ENCODE measurements at places on chromosomes 5 and 9. TPM values are rescaled to one million over a fixed set of nuclear protein-coding genes. Genes with fewer than 3 reads are reported as not detected.

Gene FOXD4L3
- total RNA-seq: 0.78 TPM

Gene SLC31A2
- total RNA-seq: 17.2 TPM

Gene PCDHGA2
- total RNA-seq: 13.8 TPM

Gene CDX1
- not detected for total RNA-seq

Gene SV2C
- 0.14 TPM for total RNA-seq

Gene CKMT2
- 20.6 TPM for total RNA-seq

Gene TXNDC8
- not detected for total RNA-seq

Gene DOCK8
- 18.7 TPM for total RNA-seq

Gene PCDHA9
- total RNA-seq: 0.35 TPM

Gene PPP3R2
- total RNA-seq: not detected

GRCh38 chr9:35481347-35481975, 8.4 kb upstream of the RUSC2 start:
- peaks cover 11% of the 10 kb centered on the region for H3K4me1 ChIP-seq
- DNase-seq: no peak
- H3K36me3 ChIP-seq: no peaks in the 10 kb centered on the region
- no peak overlapping the region for H3K27ac ChIP-seq

- H3K4me3 ChIP-seq: no peak overlapping the region
- H3K27ac ChIP-seq: peak overlapping the region; percentile 16
- peaks cover 19% of the 10 kb centered on the region for H3K36me3 ChIP-seq
- DNase-seq: no peak
- peaks cover 97% of the 10 kb centered on the region for H3K4me1 ChIP-seq
Observed at GRCh38 chr5:72117307-72117706, 10.0 kb downstream of the MAP1B start.

GRCh38 chr9:91897201-91897600, 52.8 kb downstream of the ROR2 start:
- no peak for DNase-seq
- H3K4me3 ChIP-seq: no peak overlapping the region

DNA sequence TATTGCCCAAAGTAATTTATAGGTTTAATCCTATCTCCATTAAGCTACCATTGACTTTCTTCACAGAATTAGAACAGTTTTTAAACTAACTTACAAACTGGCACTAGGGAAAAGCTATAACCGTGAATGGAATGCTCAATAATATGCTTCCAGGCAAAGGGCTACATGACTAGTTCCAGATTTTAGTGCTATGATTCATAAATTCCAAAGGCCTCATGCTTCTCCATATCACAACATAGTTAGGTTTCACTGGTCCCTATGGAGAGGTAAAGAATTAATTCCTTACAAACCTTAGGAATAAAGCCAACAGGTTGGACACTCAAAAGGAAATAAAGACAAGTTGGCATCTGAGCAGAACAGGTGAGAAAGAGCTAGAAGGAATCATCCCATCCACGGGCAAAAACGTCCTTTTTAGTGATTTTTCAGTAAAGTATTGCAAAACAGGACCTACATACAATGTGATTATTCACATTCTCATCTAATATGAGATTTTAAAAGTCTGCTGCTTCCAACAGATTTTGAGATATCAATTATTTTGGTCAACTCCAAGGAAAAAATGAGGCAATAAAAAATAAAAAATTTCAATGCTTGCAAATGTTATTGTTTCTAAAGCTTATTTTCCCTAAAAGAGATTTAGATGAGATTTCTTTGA, 97.0 kb upstream of the TARS1 start:
- no peaks in the 10 kb centered on the region for H3K27me3 ChIP-seq
- H3K36me3 ChIP-seq: no peaks in the 10 kb centered on the region
- no peak overlapping the region for H3K4me3 ChIP-seq

- no peak for DNase-seq
- no peaks in the 10 kb centered on the region for H3K4me1 ChIP-seq
- no peak overlapping the region for H3K27ac ChIP-seq
- H3K36me3 ChIP-seq: no peaks in the 10 kb centered on the region
Observed at GRCh38 chr9:31302620-31303418, 1081.6 kb upstream of the ACO1 start.

GRCh38 chr9:459491-460444, 245.1 kb downstream of the DOCK8 start:
- H3K27ac ChIP-seq: no peak overlapping the region
- H3K4me1 ChIP-seq: no peaks in the 10 kb centered on the region
- H3K4me3 ChIP-seq: no peak overlapping the region
- DNase-seq: no peak
- H3K36me3 ChIP-seq: no peaks in the 10 kb centered on the region
- H3K27me3 ChIP-seq: no peaks in the 10 kb centered on the region

DNA sequence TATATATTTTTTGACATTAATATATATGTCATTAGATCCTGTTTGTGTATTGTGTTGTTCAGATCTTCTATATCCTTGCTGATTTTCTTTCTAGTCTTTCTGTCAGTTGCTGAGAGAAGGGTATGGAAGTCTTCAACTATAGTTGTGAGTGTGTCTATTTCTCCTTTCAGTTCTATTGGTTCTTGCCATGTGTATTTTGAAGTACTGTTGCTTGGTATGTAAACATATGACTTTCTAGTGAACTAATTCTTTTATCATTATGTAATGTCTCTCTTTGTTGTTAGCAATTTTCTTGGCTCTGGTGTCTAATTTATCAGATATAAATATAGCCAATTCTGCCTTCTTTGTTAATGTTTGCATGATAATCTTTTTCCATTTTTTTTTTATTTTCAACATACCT, 84.3 kb upstream of the CAST start:
- H3K4me3 ChIP-seq: no peak overlapping the region
- DNase-seq: no peak
- H3K4me1 ChIP-seq: no peaks in the 10 kb centered on the region
- no peak overlapping the region for H3K27ac ChIP-seq
- H3K27me3 ChIP-seq: no peaks in the 10 kb centered on the region

DNA sequence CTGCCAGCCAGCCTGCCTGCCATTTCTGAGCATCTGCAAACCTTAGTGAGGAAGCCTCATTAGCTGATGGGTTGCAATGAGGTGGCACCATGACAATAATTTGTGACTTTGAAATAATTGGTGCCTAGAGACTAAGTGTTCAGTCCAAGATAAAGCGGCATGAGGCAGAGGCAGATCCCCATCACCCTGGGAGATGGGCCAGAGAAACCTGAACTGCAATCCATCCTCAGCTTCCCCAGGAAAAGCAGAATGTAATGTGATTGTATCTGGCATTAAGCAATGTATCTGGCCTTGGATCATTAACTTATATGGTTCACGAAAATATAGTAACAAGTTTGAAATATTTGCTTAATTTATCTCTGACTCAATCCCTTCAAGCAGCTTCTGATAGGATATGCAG, 101.0 kb downstream of the SPOCK1 start:
- no peak for DNase-seq
- H3K4me1 ChIP-seq: no peaks in the 10 kb centered on the region
- no peaks in the 10 kb centered on the region for H3K27me3 ChIP-seq
- H3K27ac ChIP-seq: no peak overlapping the region
- H3K36me3 ChIP-seq: no peaks in the 10 kb centered on the region

- no peaks in the 10 kb centered on the region for H3K4me1 ChIP-seq
- H3K36me3 ChIP-seq: no peaks in the 10 kb centered on the region
- no peak overlapping the region for H3K4me3 ChIP-seq
- no peak for DNase-seq
- no peaks in the 10 kb centered on the region for H3K27me3 ChIP-seq
Observed at GRCh38 chr9:6739218-6739617, 18.6 kb upstream of the KDM4C start.

GRCh38 chr9:78371981-78372380, 75.1 kb downstream of the PSAT1 start:
- H3K27ac ChIP-seq: no peak overlapping the region
- no peaks in the 10 kb centered on the region for H3K4me1 ChIP-seq
- H3K4me3 ChIP-seq: no peak overlapping the region

GRCh38 chr5:27619982-27620381, 581.6 kb upstream of the CDH9 start:
- H3K27me3 ChIP-seq: no peaks in the 10 kb centered on the region
- no peak overlapping the region for H3K4me3 ChIP-seq
- DNase-seq: no peak

DNA sequence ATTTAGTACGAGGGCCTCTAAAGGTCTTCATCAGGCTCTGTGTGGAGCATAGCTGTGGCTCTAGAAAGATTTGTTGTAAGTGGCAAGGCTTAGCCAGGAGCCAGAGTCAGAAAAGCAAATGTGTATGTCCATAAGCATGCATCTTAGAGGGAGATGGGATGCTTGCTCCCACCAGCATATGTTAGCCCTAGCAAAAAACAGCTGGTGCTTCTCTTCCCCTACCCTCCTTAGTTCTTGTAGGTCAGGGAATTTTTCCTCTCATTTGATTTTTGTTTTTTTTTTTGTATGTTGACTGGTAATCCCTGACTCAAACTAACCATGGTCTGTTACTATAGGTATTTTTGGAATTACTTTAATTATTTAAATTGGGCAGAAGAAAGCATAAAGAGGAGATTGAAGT, 7.7 kb downstream of the TNFSF15 start:
- DNase-seq: no peak
- no peaks in the 10 kb centered on the region for H3K27me3 ChIP-seq
- no peak overlapping the region for H3K4me3 ChIP-seq

DNA sequence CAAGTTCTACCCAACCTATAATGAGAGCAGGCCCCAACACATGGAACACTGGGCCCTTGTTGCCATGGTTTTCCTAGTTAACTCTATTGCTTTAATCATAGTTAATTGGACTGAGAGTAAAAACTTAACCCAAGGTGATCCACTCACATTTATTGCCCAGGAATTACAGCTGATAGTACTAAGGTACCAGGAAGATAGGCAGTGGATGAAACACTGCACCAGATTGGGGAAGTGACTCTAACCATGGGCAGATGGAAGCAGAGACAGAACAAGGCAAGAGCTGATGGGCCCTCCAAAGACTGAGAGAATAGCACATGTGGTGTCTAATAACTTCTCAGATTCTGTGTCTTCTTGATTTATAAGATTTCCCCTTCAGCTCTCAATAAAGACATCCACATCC, 145.7 kb upstream of the TRIM32 start:
- H3K36me3 ChIP-seq: no peaks in the 10 kb centered on the region
- no peaks in the 10 kb centered on the region for H3K27me3 ChIP-seq
- peaks cover 10% of the 10 kb centered on the region for H3K4me1 ChIP-seq
- no peak for DNase-seq
- H3K27ac ChIP-seq: no peak overlapping the region

DNA sequence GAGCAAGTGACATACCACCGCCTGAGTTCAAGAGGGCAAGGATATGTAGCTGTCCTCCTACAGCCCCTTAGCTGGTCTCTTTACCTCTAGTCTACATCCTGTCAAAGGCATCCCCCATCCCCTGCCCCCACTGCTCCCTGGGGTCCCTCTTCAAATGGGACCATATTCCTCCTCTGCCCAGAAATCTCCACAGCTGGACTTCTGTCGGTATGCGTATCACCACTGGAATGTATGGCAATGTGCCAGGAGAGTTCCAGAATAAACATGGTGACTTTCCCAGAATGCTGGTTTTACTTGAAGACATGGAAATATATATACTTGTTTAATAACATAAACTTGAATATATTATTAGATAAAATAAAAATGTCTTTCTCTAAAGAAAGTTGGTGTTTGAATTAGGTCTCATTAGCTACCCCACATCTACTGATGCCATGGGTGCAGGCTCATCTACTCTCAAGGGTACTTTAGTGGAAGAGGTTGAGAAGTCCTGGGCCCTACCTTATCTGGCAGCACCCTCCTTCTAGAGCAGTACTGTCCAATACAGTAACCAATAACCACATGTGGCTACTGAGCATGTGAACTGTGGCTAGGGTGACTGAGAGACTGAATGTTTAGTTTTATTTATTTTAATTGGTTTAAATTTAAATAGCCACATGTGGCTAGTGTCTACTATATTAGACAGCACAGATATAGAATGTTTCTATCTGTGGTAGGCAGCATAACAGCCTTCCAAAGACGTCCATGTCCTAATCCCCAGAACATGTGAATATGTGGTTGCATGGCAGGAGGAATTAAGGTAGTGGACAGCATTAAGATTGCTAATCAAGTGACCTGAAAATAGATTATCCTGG, 181.7 kb upstream of the SLC30A5 start:
- DNase-seq: no peak
- no peak overlapping the region for H3K4me3 ChIP-seq
- H3K27ac ChIP-seq: no peak overlapping the region
- H3K36me3 ChIP-seq: no peaks in the 10 kb centered on the region
- no peaks in the 10 kb centered on the region for H3K27me3 ChIP-seq
- no peaks in the 10 kb centered on the region for H3K4me1 ChIP-seq

DNA sequence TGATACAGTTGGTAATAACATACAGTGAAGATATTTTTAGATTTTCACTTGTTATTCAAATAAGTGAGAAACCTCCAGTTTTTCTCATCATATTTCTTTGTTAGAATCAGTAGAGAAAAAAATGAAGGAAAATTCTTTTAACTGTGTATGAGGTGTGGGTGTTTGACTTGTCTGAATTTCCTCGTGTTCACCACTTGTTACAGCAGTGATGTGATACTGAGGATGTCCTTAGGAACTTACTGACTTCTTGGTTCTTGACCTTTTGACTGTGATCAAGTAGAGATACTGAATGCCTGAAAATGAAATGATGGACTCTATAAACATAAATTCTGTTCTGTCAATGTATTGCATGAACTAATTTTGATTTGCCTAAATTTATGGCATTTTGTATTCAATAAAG, 10.7 kb downstream of the PBX3 start:
- H3K27me3 ChIP-seq: no peaks in the 10 kb centered on the region
- H3K4me1 ChIP-seq: no peaks in the 10 kb centered on the region
- DNase-seq: no peak
- H3K36me3 ChIP-seq: no peaks in the 10 kb centered on the region
- no peak overlapping the region for H3K4me3 ChIP-seq

- H3K36me3 ChIP-seq: no peaks in the 10 kb centered on the region
- no peak overlapping the region for H3K27ac ChIP-seq
- H3K4me1 ChIP-seq: no peaks in the 10 kb centered on the region
- H3K27me3 ChIP-seq: no peaks in the 10 kb centered on the region
- no peak for DNase-seq
- H3K4me3 ChIP-seq: no peak overlapping the region
Observed at GRCh38 chr5:149754172-149754880, 24.2 kb downstream of the PPARGC1B start.

DNA sequence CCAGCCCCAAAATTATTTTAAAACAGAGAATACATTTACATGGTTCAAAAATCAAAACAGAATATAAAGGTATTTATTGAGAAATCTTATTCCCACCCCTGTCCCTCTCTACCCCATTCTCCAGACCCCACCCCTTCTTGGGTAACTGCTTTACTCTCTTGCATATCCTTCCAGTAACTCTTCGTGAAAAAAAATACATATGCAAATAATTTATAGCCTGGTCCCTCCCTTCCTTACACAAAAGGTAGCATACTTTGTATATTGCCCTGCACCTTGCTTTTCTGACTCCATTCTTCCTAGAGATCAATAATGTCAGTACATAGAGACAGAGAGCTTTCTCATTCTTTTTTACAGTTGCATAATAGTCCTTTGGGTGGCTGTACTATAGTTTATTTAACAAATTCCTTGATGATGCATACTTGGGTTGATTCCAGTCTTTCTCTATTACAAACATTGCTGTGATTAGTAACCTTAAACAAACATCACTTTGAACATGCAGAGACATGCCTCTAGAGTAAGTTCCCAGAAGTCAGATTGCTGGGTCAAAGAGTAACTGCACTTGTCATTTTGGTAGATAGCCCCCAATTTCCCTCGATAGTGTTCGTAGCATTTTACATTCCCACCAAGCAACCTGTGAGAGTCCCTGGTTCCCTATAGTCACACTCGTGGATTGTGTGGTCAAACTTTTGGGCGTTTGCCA, 47.9 kb downstream of the STOM start:
- H3K27ac ChIP-seq: peak overlapping the region; percentile 97
- DNase-seq: no peak
- peaks cover 52% of the 10 kb centered on the region for H3K36me3 ChIP-seq
- no peaks in the 10 kb centered on the region for H3K27me3 ChIP-seq
- peaks cover 33% of the 10 kb centered on the region for H3K4me1 ChIP-seq

- no peak for DNase-seq
- H3K4me3 ChIP-seq: no peak overlapping the region
- H3K36me3 ChIP-seq: no peaks in the 10 kb centered on the region
Observed at GRCh38 chr5:41432481-41433253, 77.7 kb downstream of the PLCXD3 start.

All from thoracic aorta (tissue), 2 donors.